Heart left ventricle (tissue), 16 donors: ENCODE measurements at places on chromosomes 2 and 18. TPM values are rescaled to one million over a fixed set of nuclear protein-coding genes. Genes with fewer than 3 reads are reported as not detected.

GRCh38 chr2:99850084-99850710 is 292.2 kb downstream of the AFF3 start:
- H3K27me3 ChIP-seq = no peaks in the 10 kb centered on the region
- DNase-seq = no peak
- no peaks in the 10 kb centered on the region for H3K4me1 ChIP-seq
- H3K36me3 ChIP-seq = no peaks in the 10 kb centered on the region
- no peak overlapping the region for H3K4me3 ChIP-seq
- no peak overlapping the region for H3K27ac ChIP-seq

GRCh38 chr18:8773980-8774379 is 68.6 kb downstream of the MTCL1 start:
- H3K4me1 ChIP-seq = no peaks in the 10 kb centered on the region
- H3K27me3 ChIP-seq = no peaks in the 10 kb centered on the region
- no peak overlapping the region for H3K4me3 ChIP-seq
- no peaks in the 10 kb centered on the region for H3K36me3 ChIP-seq

DNA sequence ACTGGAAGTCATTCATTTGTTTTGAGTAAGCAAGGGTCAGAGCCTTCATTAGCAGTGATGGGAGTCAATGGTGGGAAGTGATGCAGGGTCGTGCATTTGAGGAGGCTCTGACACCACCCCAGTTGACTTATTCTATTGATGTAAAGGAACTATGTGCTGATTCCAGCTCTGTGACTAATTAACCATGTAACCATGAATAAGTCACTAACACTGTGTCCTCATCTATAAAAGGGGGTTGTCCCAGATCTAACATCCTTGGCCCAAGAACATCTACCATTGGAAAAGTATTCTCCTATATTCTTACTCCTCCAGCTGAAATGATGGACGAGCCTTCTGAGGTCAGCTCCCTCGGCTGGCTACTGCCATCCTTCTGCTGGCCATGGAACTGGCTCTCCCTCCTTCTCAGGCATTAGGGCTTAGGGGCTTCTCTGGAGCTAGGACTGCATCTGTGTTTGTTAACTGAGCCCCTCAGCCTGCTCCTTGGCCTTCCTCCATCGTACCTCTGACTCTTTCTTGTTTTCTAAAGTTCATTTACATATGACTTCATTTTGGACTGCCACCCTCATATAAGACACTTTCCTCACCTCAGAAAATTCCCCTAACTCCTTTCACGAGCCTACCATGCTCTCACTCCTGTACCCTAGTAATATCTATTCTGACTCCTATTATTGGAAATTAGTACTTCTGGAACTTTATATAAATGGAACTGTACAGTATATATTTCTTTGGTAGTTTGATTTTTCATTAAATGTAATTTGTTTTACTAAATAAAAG is 115.5 kb downstream of the KCTD1 start:
- H3K36me3 ChIP-seq = no peaks in the 10 kb centered on the region
- H3K27me3 ChIP-seq = no peaks in the 10 kb centered on the region
- no peaks in the 10 kb centered on the region for H3K4me1 ChIP-seq
- no peak overlapping the region for H3K4me3 ChIP-seq

GRCh38 chr18:68427951-68428401 is 286.9 kb downstream of the TMX3 start:
- no peaks in the 10 kb centered on the region for H3K36me3 ChIP-seq
- DNase-seq = peak; percentile 43
- peak overlapping the region; percentile 5 for H3K27ac ChIP-seq
- no peak overlapping the region for H3K4me3 ChIP-seq

DNA sequence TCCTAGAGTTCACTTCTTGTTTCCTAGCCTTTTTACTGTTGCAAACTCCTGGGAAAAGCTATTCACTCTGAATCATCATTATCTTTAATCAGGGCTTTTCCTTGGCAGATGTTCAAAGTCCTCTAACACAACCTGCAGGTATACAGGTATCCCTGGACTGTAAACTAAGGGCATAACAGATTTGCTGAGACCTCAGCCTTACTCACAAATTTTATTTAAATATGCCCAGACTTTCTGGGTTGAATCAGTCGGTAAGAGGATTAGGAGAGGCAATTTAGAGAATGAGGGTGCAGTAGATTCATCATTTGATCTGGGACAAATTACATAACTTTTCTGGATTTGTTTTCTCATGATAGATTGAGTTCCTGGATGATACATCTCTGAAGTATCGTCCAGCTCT is 217.8 kb upstream of the STON1 start:
- DNase-seq = no peak
- no peaks in the 10 kb centered on the region for H3K27me3 ChIP-seq
- H3K4me3 ChIP-seq = no peak overlapping the region
- no peak overlapping the region for H3K27ac ChIP-seq

GRCh38 chr2:11187083-11187619 is 31.9 kb downstream of the SLC66A3 start:
- H3K27me3 ChIP-seq = no peaks in the 10 kb centered on the region
- H3K27ac ChIP-seq = no peak overlapping the region
- no peak for DNase-seq
- peaks cover 10% of the 10 kb centered on the region for H3K4me1 ChIP-seq
- no peak overlapping the region for H3K4me3 ChIP-seq
- H3K36me3 ChIP-seq = peaks cover 82% of the 10 kb centered on the region

DNA sequence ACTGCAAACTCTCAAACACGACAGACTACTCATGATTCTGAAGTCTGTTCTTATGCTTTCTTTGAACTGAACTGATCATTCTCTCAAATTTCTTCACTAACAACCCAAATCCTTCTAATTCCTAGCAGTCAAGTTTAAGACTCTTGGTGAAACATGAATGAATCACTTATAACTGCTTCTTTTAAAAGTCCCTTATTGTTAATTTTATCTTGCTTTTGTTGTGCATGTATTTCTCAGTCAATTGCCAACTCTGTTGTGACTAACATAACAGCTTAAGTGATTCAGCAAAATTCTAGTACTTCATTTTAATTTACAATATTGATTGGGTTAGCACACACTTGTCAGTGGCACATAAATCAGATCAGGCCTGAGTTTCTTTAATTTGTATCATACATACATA is 357.0 kb upstream of the FSIP2 start:
- no peak for DNase-seq
- H3K4me3 ChIP-seq = no peak overlapping the region
- H3K27me3 ChIP-seq = no peaks in the 10 kb centered on the region
- H3K36me3 ChIP-seq = no peaks in the 10 kb centered on the region
- H3K4me1 ChIP-seq = no peaks in the 10 kb centered on the region
- no peak overlapping the region for H3K27ac ChIP-seq

GRCh38 chr18:51196118-51196810 is 1.2 kb downstream of the MEX3C start:
- H3K27ac ChIP-seq = peak overlapping the region; percentile 95
- H3K36me3 ChIP-seq = no peaks in the 10 kb centered on the region
- H3K27me3 ChIP-seq = no peaks in the 10 kb centered on the region
- H3K4me1 ChIP-seq = peaks cover 23% of the 10 kb centered on the region

DNA sequence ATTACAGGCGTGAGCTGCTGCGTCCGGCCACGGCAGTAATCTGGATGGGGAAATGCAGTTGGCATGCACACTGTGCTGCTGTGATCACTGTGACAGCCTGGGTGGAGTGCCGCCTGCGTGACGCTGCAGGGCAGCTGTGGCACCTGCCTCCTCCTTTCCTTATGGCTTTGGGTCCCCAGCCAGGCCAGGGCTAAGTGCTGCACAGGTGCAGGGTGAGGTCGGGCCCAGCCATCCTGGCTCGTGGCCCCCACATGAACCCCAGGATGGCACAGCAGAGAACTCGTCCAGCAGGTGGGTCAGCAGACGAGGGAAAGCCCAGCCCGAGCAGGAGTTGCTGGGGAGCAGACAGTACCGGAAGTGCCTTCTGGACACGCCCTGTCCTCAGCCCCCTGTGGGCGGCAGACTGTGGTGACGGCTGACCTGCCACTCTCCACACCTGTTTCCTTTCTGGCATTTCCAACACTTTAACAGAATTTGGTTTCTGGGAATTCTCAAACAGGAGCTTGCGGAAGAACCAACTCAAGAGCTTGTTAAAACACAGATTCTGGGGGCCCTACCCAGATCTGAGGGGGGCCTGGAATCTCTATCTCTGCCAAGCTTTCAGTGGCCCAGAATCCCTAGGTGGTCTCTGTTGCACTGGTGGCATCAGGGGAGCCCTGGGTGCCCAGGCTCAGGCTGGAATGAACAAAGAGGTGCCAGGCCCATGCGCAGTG is 16.9 kb downstream of the HS1BP3 start:
- no peak overlapping the region for H3K4me3 ChIP-seq
- peaks cover 35% of the 10 kb centered on the region for H3K4me1 ChIP-seq
- peak overlapping the region; percentile 87 for H3K27ac ChIP-seq
- H3K27me3 ChIP-seq = no peaks in the 10 kb centered on the region
- peak; percentile 64 for DNase-seq

- DNase-seq = no peak
- no peaks in the 10 kb centered on the region for H3K36me3 ChIP-seq
- H3K27ac ChIP-seq = peak overlapping the region; percentile 65
- H3K27me3 ChIP-seq = no peaks in the 10 kb centered on the region
- H3K4me3 ChIP-seq = peak overlapping the region; percentile 79
- peaks cover 46% of the 10 kb centered on the region for H3K4me1 ChIP-seq
Measured at GRCh38 chr2:205681401-205682238, 681 bp upstream of the NRP2 start.

DNA sequence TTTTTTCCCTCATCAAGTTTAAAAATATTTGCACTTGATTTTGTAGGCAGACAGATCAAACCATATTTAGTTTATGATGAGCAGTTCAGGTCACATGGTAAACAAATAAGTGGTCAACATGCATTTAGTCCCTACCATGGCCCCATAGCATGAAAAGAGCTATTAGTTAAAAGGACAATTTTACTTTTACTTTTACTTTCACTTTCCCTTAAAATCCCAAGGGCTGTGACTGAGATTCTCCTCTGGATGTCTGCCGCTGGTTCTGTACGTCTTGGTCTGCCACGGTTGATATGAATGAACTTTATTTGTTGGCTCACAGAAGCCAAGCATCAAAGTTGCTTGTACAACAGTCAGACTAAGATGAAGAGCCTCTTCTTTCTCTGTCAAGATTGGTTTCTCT is 626.2 kb upstream of the CDH7 start:
- no peak for DNase-seq
- H3K4me3 ChIP-seq = peak overlapping the region; percentile 33
- H3K27ac ChIP-seq = no peak overlapping the region
- H3K36me3 ChIP-seq = no peaks in the 10 kb centered on the region
- H3K4me1 ChIP-seq = no peaks in the 10 kb centered on the region

DNA sequence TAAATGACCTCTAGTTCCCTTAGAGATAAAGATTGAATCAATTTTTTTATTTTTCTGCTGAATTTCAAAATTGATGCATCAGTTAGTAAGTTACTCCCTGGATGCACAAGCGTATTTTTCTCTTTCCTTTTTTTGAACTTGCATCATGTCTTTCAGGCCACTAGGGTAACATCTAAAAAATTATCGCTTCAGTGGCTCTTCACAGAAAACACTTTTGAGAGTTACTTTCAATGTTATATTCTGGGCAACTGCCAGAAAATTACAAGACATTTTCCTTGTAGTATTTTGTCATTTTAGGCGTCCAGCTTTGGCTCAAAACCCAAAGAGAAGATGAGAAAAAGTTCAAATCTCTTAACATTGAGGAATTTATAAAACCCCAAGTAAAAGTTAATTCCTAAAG is 59.8 kb downstream of the DSEL start:
- H3K4me1 ChIP-seq = no peaks in the 10 kb centered on the region
- H3K36me3 ChIP-seq = no peaks in the 10 kb centered on the region
- no peaks in the 10 kb centered on the region for H3K27me3 ChIP-seq

GRCh38 chr2:161273038-161273760 is 35.0 kb upstream of the PSMD14 start:
- H3K36me3 ChIP-seq = no peaks in the 10 kb centered on the region
- DNase-seq = no peak
- H3K27me3 ChIP-seq = no peaks in the 10 kb centered on the region
- no peak overlapping the region for H3K27ac ChIP-seq
- H3K4me1 ChIP-seq = no peaks in the 10 kb centered on the region

DNA sequence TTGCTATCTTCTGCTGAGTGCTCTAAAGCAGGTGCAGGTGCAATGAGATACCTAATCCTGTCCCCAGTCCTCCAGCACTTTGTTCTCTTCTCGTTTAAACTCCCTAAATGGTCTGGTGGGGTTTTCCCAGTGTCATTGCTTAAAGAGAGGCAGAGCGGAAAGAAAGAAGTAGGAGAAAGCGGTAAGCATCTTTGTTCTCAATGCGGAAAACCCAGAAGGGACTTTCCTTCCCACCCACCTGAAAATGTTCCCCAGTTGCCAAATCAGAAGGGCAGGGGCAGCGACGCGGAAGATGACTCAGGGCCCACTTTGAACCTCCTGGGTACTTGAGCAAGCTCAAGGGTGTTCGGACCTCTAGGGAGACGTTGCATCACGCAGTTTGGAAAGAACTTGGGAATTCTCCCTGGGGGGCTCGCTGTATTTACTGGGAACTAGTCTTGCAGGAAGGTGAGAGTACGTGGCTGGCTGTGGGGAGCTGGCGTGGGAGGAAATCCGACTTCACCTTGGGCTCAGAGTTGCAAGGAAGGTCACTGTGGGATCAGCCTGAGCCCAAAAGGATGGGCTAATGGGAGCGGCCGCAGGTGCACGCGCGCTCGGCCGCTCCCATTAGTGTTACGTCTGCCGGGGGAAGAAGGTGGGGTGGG is 589 bp upstream of the SGPP2 start:
- no peak overlapping the region for H3K27ac ChIP-seq
- H3K27me3 ChIP-seq = no peaks in the 10 kb centered on the region
- DNase-seq = no peak
- peaks cover 12% of the 10 kb centered on the region for H3K4me1 ChIP-seq
- H3K36me3 ChIP-seq = no peaks in the 10 kb centered on the region

DNA sequence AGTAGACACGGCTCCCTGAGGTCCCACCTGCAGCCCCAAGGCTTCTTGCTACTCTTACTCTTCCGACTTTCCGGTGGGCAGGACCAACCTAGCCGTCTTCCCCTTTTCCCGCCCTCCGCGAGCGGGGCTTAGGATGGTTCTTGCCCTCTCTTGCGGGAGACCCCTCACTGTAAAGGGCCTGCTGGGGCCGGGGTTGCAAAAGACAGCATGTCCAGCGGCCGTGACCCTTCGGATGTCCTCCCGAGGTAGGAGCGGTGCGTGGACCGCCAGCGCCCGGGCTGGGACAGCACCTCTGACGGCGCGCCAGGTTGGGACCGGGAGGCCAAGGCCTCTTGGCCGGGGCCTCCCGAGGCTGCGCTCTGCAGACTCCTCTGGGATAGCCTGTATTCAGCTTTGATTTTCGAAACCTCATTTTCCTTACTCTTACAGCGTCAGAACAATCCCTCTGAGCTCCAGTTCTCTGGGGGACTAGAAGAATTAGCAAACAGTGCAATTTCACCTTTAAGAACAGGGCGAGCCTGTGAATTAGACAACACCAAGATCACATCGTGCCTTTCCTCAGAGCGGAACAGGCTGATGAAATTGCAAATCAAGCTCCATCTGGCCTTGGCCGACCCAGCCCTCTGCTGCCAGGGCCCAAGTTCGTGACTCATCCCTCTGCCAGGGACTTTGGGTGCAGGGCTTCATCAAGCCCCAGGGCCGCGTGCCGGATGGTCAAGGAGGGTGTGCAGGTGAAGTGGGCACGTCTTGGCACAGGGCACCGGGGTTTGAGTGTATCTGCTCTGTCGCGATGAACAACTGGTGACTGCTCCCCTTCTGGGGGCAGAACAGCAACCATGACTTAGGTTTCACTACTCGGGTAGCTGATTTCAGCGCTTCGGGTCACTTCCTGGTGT is 777 bp downstream of the MOCOS start:
- no peaks in the 10 kb centered on the region for H3K27me3 ChIP-seq
- H3K27ac ChIP-seq = no peak overlapping the region
- peak overlapping the region; percentile 79 for H3K4me3 ChIP-seq
- no peak for DNase-seq

The NPPC gene
- polyA plus RNA-seq = 2.7 TPM

The RAB27B gene
- not detected for polyA plus RNA-seq

The OSBPL1A gene
- 32.8 TPM for polyA plus RNA-seq

The OXER1 gene
- polyA plus RNA-seq = 0.22 TPM
